MV-4-11 (cell line): ENCODE measurements at places on chromosomes 2 and 18.

- DNase-seq = peak; percentile 71
Measured at GRCh38 chr2:159091976-159092375, 123.5 kb downstream of the TANC1 start.

DNA sequence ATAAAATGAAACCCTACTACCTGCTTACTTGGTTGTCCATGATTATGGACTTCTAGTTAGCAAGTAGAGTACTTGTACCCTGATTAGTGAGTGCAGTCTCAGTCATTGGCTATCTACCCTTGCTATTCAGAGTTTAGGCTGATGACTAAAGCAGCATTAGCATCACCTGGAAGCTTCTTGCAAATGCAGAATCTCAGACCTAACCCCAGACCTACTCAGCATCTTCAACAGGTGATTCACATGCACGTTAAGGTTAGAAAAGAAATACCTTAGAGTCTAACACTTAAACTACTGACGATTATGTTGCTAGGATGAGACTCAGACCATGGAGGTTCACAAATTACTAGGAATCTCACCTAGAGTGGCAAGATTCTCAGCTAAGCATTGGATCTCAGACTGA lies 399.9 kb upstream of the FANCL start:
- DNase-seq = no peak

DNA sequence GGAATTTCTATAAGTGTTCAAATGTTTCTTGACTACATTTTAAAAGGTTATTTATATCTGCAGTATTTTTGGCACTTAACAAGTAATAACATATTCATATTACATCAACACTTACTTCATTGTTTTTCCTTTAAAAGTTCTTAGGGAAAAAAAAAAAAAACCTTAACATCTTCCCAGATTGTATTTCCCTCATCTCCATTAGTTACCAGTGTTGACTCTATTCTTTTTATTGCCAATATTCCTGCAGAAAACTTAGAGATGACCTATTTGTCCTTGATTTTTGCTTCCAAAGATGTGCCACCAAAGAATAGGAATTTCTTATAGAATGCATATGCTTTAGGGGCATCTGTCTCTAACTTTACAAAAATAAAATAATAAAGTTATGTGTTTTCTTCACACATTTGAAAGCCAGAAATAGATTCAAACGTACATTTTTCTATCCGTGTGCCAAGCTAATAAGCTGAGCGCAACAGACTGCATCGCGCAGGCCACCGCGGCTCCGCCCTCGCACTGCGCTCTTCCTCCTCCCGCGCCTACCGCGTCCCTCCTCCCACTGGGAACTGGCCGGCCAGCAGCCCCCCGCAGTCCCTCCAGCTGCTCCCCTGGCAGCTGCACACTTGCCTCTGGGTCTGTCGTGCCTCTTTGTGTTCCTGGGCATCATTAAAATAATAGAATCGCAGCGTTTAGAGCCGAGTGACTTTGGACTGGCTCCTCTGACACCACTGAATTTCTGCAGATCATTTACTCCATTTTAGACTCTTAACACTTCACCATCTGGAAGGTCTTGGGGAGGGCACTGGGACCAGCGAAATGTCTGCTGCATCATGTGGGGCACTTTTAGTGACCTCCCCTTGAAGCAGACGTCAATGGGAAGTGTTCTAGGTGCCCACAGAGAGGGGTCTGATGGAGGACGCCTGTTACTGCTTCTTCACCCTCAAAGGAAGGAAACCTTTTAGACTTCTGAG lies 21.2 kb upstream of the NAB1 start:
- DNase-seq = no peak

DNA sequence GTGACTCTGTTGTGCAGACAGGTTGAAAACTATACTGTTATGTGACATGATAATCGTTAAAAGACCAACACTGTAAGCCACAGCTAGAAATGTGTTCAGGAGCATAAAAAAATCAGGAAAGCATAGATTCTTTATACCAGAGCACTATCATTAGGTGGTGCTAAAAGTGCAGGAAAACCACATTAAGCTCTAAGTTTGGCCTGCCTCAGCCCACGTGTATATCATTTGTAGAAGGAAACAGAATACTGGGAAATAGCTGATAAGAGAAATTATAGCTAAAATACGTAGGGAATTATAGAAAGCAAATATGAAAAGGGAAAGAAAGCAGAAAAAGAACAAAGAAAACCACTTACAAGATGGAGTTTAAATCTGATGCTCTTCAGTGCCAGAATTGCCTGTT lies 26.5 kb upstream of the C2orf74 start:
- peak; percentile 8 for DNase-seq

GRCh38 chr2:196140213-196140612 lies 31.2 kb downstream of the STK17B start:
- no peak for DNase-seq

- no peak for DNase-seq
Measured at GRCh38 chr2:106117882-106118684, 76.0 kb downstream of the UXS1 start.

GRCh38 chr2:223043164-223043941 lies 8.6 kb upstream of the KCNE4 start:
- peak; percentile 68 for DNase-seq

GRCh38 chr2:290090-290722 lies 2.3 kb upstream of the ALKAL2 start:
- DNase-seq = peak; percentile 59

DNA sequence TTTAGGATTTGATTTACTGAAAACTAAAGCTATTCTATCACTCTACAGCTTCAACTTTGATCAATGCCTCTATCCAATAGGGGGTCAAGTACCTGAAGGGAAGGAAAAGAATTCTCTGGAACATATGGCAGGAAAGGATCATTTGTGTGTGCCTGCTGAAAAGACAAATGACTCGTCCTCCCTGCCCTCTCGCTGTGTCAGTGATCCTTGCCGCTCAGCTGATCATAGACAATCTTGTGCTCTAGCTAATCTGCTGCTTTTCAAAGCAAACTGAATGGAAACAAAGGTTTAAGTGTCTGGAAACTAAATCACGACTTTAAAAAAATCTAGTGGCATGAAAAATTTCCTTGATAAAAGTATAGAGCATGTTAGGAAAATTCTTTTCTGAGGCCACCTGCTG lies 75.6 kb upstream of the CPO start:
- DNase-seq = no peak

- DNase-seq = no peak
Measured at GRCh38 chr2:196225213-196225612, 53.8 kb upstream of the STK17B start.

DNA sequence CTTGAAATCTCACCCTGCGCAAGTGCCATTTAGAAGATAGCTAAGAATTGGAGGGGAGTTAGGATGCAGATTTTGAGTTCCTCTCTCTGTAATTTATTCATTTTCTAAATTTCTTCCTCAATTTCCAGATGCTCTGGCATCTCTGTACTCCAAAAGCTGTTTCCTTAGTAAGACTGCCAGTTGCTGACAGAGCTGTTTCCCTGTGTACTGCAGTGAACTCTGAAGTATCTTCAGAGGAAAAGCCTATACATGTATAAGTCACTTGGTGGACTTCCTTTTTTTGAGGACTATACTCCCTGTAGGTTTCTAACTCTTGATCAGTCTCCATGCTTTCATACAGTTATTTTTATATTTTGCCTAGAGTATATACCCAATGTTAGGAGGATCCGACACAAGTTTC lies 1.5 kb upstream of the RESP18 start:
- DNase-seq = peak; percentile 17
